ENCODE measurements at places on chromosomes 11 and 22. TPM values are rescaled to one million over a fixed set of nuclear protein-coding genes. Genes with fewer than 3 reads are reported as not detected.

The MMP8 gene
- not detected for total RNA-seq

The GGTLC3 gene
- total RNA-seq: 0.55 TPM

The PGA4 gene
- 0.36 TPM for total RNA-seq

The SSTR3 gene
- total RNA-seq: 1.3 TPM

The PHOX2A gene
- total RNA-seq: not detected

The TOLLIP gene
- total RNA-seq: 44.4 TPM

The DTX4 gene
- 54.5 TPM for total RNA-seq

The SNX32 gene
- 4.6 TPM for total RNA-seq

The PGA5 gene
- 0.69 TPM for total RNA-seq

The GRM5 gene
- 0.26 TPM for total RNA-seq

The CSTF3 gene
- 48.1 TPM for total RNA-seq

The OR51T1 gene
- not detected for total RNA-seq

The SMDT1 gene
- 71.7 TPM for total RNA-seq

The H19 gene
- 17,961 TPM for total RNA-seq

The TBX1 gene
- 5.9 TPM for total RNA-seq

The C11orf65 gene
- total RNA-seq: 0.42 TPM

The TMEM191C gene
- 5.1 TPM for total RNA-seq

The PTPRCAP gene
- total RNA-seq: 0.73 TPM

The DEFB131B gene
- total RNA-seq: not detected

The OR8K5 gene
- not detected for total RNA-seq

The ALDH3B2 gene
- 0.67 TPM for total RNA-seq

The CD82 gene
- total RNA-seq: 9.3 TPM

The OR4C46 gene
- not detected for total RNA-seq

The GRK3 gene
- total RNA-seq: 26.0 TPM

The NAA40 gene
- total RNA-seq: 60.6 TPM

The OR4D5 gene
- total RNA-seq: 0.53 TPM

The C11orf87 gene
- 1.4 TPM for total RNA-seq

The CRYBB3 gene
- 1.0 TPM for total RNA-seq

The LRRN4CL gene
- 0.65 TPM for total RNA-seq

The IL10RA gene
- total RNA-seq: 0.72 TPM

The INSC gene
- not detected for total RNA-seq

The APOC3 gene
- 16.3 TPM for total RNA-seq

The C11orf42 gene
- total RNA-seq: not detected

The XKR3 gene
- total RNA-seq: not detected

The UBQLN3 gene
- total RNA-seq: not detected

The FAM227A gene
- total RNA-seq: 18.6 TPM

The ADM2 gene
- total RNA-seq: 3.2 TPM

The OR8D1 gene
- not detected for total RNA-seq

The MRGPRG gene
- not detected for total RNA-seq

The CCDC188 gene
- total RNA-seq: 3.3 TPM

The CACNA1I gene
- 0.41 TPM for total RNA-seq

The CBX7 gene
- total RNA-seq: 7.7 TPM

The LMO2 gene
- 0.55 TPM for total RNA-seq

Data from progenitor cell of endocrine pancreas (in vitro differentiated cells).